ENCODE measurements at places on chromosomes 3 and 15.

GRCh38 chr3:157789162-157789561 lies 285.9 kb upstream of the VEPH1 start:
- no peak for DNase-seq

DNA sequence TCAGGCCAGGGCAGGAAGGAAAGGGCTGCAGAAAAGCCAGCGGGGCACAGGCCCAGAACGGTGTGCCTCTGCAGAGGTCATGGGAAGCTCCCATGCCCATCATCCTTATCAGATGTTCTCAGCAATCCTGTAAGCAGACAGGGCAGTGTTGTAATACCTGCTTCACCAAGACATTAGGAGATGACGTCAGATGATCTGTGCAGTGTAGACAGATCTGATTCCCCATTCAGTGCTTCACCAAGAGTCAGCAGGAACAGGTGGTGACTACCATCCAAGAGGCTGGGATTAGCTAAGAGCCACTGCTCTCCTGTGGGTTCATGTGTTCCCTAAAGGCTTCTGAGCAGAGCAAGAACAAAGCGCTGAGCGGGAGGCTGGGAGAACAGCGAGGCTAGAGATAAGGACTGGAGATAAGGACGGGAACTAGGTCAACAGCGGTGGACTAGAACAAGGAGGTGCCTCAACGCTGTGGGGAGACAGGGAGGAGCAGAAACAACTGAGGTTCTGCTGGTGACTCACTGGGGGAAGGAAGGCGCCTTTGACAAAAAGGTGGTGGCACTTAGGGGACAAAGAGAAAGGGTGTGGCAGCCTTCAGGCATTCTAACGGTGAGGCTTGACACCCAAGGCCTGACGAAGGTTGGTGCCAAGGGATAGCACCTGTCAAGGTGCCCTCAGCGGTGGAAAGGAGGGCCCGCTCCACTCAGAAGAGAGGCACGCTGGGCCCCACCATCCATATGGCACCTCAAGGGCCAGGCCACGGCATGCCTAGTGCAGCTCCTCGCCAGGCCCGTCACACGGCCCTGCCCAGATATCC lies 28.4 kb downstream of the CCDC12 start:
- no peak for DNase-seq

- no peak for DNase-seq
These were observed 68.8 kb downstream of the SCN5A start for GRCh38 chr3:38580450-38581382.

DNA sequence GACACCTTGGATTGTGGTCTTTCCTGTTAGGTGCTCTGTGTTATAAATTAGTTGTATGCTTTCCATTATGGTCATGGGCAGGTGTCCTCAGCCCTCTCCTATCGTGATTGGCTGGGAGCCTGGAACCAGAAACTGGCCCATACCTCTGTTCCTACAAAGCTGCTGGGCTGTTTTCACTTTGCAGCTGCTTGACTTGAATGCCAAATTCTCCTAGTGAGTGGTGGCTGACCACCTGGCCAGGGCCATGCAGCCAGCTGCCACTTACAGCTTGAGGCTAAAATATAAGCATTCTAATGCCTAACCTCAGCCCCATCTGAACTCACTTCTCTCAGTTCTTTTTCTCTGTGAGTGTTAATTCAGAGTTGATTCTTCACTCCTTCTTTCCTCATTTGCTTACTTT lies 239.3 kb upstream of the GBE1 start:
- DNase-seq = no peak

DNA sequence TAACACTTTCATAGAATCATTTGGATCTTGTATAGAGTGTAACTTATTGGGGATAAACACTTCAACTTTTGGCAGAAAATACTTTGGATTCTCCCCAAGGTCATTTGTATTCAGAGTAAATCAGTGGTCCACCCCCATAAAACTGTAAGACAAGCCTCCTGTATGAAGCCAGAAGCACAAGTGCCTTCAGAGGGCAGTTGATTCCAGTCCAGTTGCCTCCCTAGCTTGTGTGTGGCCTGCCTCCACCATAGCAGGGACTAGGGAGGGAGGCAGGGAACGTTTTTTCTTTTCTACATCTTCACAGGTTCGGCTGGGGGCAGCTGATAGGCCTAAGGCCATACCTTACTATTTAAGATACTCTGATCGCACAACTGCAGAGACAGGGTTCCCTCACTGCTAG lies 11.6 kb downstream of the GORASP1 start:
- DNase-seq = no peak

DNA sequence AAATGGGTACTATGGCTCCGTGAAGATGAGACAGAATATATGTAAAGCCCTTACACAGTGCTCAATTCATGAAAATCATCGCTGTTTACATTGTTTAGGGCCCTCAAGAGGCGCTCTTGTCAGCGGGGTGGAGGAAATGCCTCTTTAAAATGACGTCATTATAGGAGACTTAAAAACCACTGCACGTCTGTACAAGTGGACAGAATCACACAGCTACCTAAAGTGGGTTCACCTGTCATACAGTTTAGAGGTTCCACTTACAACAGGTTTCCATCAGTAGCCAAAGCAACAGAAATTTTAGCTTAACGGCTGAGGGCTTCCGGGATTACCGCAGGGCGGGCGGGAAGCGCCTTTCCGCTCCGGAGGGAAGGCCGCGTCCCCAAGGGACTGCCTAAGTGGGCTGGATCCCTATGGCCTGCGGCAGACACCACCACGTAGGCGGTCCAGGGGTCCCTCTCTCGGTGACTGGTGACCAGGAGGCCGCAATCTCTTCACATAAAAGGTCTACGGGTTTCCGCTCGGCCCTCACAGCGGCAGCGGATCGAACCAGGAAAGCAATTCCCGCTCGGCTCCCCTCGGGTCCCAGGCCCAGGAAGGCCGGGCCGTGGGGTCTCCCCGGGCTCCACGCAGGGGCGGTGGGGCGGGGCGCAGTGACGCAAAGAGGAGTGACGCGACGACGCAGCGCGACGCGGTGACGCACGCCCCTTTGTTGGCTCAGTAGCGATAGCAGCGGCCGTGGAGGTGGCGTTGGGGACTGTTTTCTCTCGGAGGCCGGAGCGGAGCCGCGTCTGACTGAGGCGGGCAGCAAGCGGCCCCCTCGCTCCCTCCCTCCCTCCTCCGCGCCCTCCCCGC lies at the start of gene ARIH1:
TSS of gene ARIH1 (plus strand) at position 717 of the 852 bp plus-strand sequence. CDS start 310 bp downstream, outside the sequence.
- peak; percentile 73 for DNase-seq

GRCh38 chr3:127848131-127849129 lies 26.1 kb upstream of the MGLL start:
- no peak for DNase-seq

GRCh38 chr3:157526036-157526435 lies 22.8 kb upstream of the VEPH1 start:
- DNase-seq = no peak

GRCh38 chr3:99529265-99529664 lies 109.1 kb upstream of the COL8A1 start:
- no peak for DNase-seq

DNA sequence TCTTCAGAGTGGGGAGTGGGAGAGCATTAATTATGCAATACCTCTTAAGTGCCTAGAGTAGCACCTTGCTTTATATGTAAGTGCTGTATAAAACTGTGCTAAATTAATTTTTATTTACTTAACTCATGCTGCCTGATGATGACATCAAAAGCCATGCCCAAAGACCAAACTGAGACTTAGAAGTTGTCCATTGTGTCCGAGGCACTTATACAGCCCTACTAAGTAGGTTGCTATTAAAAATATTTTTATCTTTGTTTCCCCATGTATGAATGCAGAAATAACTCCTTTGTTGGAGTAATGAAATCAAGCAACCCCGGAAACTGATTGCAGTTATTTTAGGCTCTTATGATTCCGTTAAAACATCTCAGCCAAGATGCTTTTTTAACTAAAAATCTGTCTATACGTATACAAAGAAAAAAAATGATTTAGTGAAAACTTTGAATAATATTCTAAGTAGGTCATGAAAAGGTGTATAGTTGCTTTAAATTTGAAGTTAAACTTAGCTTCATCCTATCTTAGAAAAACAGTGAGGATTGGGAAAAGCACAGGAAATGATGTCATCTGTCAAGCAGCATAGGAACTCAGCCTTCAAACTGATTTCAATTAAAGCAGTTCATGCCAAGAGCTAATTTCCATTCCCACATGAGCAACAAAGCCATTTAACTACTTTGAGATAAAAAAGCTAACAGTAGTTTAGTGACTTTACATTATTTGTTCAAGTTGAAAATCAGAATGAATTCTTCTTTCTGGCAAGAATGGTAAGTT lies 43.0 kb downstream of the FBN1 start:
- DNase-seq = no peak

DNA sequence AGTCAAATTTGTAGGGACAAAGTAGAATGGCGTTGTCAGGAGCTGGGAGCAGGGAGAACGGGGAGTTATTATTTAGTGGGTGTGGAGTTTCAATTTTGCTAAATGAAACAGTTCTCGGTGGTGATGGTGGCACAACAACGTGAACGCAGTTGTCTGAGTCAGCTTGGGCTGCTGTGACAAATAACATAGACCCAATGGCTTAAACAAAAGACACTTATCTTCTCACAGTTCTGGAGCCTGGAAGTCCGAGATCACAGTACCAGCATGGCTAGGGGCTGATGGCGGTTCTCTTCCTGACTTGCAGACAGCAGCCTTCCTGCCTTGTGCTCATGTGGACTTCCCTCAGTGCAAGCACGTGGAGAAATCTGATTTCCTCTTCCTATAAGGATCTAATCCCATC lies 90.2 kb downstream of the CHSY1 start:
- DNase-seq = no peak

DNA sequence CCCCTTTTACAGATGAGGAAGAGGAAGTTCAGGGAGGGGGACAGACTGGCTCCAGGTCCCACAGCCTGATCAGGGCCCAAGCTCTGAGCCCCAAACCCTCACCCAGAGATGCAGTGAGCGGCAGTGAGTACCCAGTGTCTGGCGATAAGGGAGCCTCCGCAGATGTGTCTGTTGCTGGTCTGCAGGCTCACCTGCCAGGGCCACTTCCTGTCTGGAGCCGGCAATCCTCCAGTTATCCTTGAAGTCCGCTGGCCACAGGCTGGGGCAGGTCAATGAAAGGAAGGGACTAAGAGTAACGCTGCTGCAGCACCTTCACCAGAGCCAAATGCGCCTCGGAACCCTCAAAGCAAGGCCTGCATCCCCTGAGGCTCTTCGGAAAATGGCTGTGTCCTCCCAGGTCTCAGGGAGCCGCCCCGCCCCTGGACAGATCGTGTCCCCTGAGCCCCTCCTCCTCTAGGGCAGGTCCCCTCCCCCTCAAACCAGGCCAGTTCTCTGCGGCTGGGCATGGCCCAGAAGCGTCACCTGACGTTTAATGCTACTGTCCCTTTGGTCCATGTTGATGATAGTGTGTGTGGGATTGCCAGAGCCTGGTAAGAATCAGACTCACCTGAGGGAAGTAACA lies 51.5 kb downstream of the MYL3 start:
- DNase-seq = no peak

DNA sequence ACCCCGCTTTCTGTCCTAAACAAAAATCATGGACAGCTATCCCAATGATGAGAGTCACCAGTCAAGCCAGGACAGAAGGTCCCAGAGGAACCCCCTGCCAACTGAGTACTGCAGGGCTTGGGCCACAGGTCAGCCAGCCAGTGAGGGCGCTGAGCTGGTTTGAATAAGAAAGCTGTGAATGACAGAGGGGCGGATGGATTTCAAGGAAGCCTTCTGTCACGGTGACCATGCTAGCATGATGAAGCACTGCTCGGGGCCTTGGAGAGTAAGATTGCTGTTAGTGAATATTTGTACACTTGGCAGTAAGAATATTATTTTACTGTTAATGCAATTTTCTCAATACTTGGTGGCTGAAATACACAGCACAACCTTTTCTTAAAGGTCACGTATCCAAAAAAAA lies 734.0 kb upstream of the NR2F2 start:
- DNase-seq = no peak

- no peak for DNase-seq
These were observed 342.8 kb upstream of the ARPP21 start for GRCh38 chr3:35296533-35296932.

GRCh38 chr3:194806991-194807630 lies 121.4 kb downstream of the FAM43A start:
- no peak for DNase-seq

DNA sequence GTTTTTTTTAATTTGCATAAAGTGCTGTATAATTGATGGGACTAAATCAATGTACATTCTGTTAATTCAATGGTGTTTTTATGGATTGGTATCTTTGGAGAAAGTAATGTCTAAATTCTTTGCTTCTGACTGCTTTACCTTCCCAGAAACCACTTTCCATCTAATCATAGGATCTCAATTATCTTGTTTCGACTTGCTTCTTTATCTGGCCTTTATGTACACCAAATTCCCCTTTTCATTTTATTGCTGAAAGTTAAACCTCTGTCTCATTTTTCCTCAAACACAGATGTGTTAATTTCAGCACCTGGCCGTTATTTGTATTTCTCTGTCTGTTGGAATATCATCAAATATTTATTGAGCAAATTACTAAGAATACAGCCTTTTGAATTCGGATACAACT lies 287.3 kb upstream of the GBE1 start:
- no peak for DNase-seq

DNA sequence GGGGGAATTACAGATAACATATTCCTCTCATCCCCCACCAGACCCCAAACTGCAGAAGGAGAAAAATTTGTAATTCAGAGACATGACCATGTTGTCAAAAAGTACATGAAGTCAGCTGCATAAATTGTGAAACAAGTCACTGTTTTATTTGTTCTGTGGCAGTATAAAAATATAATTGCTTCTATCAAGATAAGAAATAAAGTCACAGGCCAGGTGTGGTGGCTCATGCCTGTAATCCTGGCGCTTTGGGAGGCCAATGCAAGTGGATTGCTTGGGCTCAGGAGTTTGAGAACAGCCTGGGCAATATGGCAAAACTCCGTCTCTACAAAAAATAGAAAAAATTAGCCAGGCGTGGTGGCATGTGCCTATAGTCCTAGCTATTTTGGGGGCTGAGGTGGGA lies 87.7 kb upstream of the DPH6 start:
- no peak for DNase-seq

DNA sequence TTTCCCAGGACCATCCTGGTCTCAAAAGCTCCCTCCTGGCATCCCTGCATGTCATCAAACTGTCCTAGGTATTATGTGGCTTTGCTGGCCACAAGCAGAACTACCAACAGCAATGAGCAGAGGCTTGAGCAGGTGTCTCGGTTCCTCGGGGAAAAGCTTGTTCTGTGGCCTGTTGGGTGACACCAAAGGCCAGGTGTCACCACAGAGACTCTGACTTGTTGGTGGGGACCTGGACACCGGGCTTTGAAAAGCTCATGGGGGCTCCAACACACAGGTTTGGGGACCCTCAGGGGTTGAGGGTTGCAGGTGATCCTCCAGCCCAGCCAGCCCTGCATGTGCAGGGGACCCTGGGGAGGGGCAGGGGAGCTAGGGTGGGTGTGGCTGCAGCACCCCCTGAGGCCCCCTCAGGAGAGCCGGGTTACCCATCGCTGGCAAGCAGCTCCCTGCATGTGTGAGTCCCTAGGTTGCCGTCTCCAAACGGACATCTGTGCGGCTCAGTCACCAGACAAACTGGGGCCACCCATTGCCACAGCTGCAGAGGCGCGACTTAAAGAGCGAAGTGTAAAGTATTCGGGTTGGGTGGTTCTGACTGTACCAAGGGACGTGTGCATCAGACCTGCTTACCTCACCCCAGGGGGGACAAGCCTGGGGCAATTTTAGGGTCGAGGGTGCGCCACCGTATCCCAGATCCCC lies 140.1 kb downstream of the CHSY1 start:
- DNase-seq = no peak

- DNase-seq = peak; percentile 83
These were observed at the start of gene PLOD2 for GRCh38 chr3:146160964-146161662. Gene PLOD2, minus strand, starts transcription at chr3:146161184. Its CDS starts 195 bp downstream, at chr3:146160989.

- no peak for DNase-seq
These were observed 10.4 kb downstream of the SLITRK3 start for GRCh38 chr3:165185707-165186327.
